ENCODE measurements at places on chromosomes 12 and 14.

- no peaks in the 10 kb centered on the region for H3K36me3 ChIP-seq
- no peak overlapping the region for H3K4me3 ChIP-seq
- H3K27ac ChIP-seq = no peak overlapping the region
- H3K27me3 ChIP-seq = no peaks in the 10 kb centered on the region
- H3K4me1 ChIP-seq = no peaks in the 10 kb centered on the region
Measured at GRCh38 chr12:96143392-96143791, 50.8 kb upstream of the ELK3 start.

DNA sequence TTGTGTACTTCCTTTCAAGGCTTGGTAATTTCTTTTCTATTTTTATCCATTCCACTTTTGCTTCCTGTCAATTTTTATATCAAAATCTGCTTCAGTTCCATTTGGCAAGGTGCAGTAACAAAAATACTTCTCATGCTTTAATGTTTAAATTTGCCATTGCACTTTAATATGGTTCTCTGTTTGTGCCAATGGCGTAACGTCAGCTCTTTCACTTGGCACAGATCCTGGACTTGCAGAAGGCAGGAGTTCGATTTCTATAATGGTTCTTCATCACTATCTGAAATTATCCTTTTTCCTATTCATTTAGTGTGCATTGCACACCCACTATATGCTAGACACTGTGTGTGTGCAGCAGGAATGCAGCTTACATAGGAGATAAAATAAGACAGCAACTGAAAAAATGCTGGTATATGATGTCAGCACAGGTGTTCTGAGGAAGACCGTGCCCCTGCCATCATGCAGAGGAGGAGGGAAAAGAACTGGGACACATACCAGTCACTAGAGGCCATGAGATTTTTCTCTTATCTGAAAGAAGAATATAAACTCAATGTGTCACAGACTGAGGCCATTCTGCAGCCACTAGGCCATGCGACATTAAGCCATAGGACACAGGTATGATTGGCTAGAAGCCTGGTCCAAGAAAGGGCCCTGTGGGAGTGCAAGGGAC is 298.2 kb downstream of the RPAP3 start:
- no peaks in the 10 kb centered on the region for H3K4me1 ChIP-seq
- DNase-seq = no peak
- no peak overlapping the region for H3K27ac ChIP-seq
- H3K4me3 ChIP-seq = no peak overlapping the region
- H3K36me3 ChIP-seq = no peaks in the 10 kb centered on the region

DNA sequence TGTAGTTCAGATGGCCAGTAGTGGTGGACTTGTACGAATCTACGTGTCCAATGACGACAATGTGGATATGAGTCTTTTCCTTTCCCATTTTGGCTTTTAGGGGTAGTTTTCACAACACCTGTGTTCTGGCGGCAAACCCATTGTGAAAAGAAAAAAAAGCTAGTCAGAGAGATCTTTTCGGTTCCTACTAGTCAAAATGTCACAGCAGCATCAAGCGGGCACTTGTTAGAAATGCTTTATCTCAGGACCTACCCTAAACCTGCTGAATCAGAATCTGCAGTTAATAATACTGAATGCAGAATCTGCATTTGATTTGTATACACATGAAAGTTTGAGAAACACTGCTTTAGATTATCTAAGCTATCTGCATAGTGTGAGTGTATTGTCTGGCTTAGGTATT is 18.3 kb downstream of the AEBP2 start:
- no peak overlapping the region for H3K4me3 ChIP-seq
- H3K27ac ChIP-seq = no peak overlapping the region
- H3K4me1 ChIP-seq = no peaks in the 10 kb centered on the region
- H3K27me3 ChIP-seq = no peaks in the 10 kb centered on the region

- no peak overlapping the region for H3K4me3 ChIP-seq
- DNase-seq = no peak
- peak overlapping the region; percentile 93 for H3K27ac ChIP-seq
Measured at GRCh38 chr12:49671031-49671765, 36.0 kb downstream of the FMNL3 start.

- no peak overlapping the region for H3K4me3 ChIP-seq
- H3K36me3 ChIP-seq = no peaks in the 10 kb centered on the region
- no peak for DNase-seq
Measured at GRCh38 chr14:32378284-32378683, 49.2 kb downstream of the AKAP6 start.

GRCh38 chr14:103746701-103747100 is 31.1 kb downstream of the ZFYVE21 start:
- no peak overlapping the region for H3K27ac ChIP-seq
- peaks cover 5% of the 10 kb centered on the region for H3K4me1 ChIP-seq
- DNase-seq = no peak
- H3K36me3 ChIP-seq = peaks cover 35% of the 10 kb centered on the region

DNA sequence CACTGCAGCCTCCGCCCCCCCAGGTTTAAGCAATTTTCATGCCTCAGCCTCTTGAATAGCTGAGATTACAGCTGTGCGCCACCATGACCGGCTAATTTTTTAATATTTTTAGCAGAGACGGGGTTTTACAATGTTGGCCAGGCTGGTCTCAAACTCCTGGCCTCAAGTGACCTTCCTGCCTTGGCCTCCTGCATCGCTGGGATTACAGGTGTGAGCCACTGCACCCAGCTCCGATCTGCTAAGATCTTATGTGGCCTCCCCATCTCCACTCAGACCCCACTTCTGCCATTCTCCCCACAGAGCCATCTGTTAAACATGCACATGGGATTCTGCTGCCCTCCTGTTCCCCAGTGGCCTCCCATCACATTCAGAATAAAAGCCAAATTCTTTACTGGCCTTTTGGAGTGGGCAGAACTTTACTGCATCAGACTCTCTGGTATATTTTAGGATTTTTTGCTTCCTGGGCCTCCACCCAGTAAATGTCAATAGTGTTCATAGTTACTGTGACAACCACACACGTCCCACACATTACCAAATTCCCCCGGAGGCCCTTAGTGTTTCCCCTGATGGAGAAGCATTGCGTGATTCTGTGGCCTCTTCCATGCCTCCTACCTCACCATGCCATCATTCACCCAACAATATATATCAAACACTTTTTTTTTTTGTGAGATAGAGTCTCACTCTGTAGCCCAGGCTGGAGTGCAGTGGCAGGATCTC is 96.3 kb downstream of the PTPN11 start:
- no peak for DNase-seq
- no peak overlapping the region for H3K27ac ChIP-seq
- no peaks in the 10 kb centered on the region for H3K4me1 ChIP-seq
- no peaks in the 10 kb centered on the region for H3K27me3 ChIP-seq

GRCh38 chr12:123513805-123514204 is 19.7 kb downstream of the RILPL1 start:
- peaks cover 67% of the 10 kb centered on the region for H3K36me3 ChIP-seq
- H3K27me3 ChIP-seq = no peaks in the 10 kb centered on the region
- no peak for DNase-seq
- no peak overlapping the region for H3K4me3 ChIP-seq
- no peaks in the 10 kb centered on the region for H3K4me1 ChIP-seq

DNA sequence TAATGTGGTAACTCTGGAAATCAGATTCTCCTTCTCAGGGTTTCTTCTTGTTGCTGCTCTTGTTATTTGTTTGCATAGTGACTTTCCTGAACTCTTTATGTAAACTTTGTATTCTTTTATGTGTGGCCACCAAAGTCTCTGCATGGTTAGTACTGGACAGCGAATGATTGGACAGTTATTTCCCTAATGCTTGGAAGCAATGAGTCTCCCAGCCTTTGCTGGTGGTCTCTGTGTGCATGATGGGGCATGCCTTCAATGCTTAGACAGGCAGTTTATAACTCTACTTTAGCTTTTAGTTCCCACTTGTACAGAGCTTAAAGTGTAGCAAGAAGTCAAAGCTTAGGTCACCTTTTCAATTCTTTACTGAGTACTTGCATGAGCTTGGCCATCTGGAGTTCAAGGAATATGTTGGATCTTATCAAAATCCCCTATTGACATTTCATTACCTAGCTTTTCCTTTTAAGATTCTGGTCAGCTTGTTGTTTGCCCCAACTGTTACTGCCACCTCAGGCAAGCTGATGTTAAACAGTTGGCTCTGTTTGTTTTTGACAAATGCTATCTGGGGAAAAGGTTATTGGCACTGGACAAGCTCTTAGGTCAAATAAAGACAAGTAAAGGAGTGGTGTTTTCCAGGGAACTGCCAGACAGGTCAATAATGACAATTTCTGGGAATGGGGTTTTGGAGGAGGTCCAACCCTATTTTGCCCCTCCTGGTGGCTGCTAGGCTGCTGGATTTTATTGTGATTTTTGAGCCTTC is 12.3 kb downstream of the CCDC91 start:
- no peaks in the 10 kb centered on the region for H3K4me1 ChIP-seq
- no peak overlapping the region for H3K27ac ChIP-seq
- H3K27me3 ChIP-seq = no peaks in the 10 kb centered on the region
- H3K4me3 ChIP-seq = no peak overlapping the region
- DNase-seq = no peak

GRCh38 chr12:121352682-121353018 is 439 bp upstream of the ANAPC5 start:
- no peaks in the 10 kb centered on the region for H3K27me3 ChIP-seq
- H3K27ac ChIP-seq = peak overlapping the region; percentile 93
- H3K4me3 ChIP-seq = peak overlapping the region; percentile 93

DNA sequence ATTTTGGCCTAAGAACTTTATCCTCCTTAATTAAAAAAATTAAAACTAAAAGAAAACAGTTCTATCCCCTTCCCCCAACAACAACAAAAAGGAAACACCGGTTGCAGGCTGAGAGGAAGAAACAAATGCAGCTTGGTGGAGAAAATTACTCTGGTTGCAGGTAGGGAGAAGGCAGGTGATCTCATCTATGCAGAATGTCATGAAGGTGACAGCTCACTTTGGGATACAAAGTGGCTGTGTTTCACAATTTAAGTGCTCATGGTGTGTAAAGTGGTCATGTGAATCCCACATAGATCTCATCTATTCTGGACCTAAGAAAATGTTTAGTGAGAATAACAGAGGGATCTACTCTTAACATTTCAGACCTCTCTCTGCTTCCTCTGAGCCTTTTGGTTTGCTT is 219.7 kb upstream of the PKP2 start:
- no peaks in the 10 kb centered on the region for H3K4me1 ChIP-seq
- H3K27me3 ChIP-seq = no peaks in the 10 kb centered on the region
- no peak overlapping the region for H3K4me3 ChIP-seq
- no peak overlapping the region for H3K27ac ChIP-seq

GRCh38 chr12:64653123-64653522 is 42.8 kb downstream of the RASSF3 start:
- H3K4me3 ChIP-seq = no peak overlapping the region
- H3K4me1 ChIP-seq = no peaks in the 10 kb centered on the region
- H3K27ac ChIP-seq = no peak overlapping the region
- no peaks in the 10 kb centered on the region for H3K27me3 ChIP-seq

DNA sequence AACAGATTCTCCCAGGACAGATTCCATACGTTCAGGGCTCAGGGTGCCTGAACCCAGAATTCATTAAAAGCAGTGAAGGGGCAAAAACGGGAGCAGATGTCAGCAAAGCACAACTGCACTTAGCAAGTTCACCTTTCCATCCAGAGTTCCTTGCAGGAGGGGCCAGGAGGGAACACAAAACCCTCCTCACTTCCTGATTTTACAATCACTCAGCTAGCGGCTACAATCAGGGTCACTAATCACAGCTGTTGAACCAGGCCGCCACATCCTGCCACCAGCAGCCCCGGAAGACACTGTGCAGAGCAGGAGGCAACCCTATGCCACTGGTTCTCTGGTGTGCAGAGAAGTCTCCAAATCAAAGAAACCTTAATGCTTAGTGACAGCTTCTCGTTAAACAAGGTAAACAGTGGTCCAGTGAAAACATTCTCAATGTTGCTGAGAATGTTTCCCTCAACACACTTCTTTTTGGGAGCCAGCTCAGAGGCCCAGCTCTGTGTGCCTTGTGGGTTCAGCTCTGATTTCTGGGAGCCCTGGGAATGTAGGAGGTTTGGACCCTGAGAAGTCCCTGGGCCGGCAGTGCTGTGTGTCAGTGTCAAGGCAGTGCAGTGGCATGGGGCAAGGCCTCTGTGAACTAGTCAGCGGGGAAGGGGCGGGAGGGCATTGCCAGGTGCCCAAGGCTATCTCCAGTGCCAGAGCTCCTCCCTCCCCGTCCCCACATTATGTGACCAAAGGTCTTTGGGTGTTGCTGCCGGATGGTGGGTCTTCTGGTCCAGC is 54.5 kb downstream of the VCPKMT start:
- peak overlapping the region; percentile 44 for H3K27ac ChIP-seq
- no peak overlapping the region for H3K4me3 ChIP-seq
- no peaks in the 10 kb centered on the region for H3K36me3 ChIP-seq

- no peaks in the 10 kb centered on the region for H3K27me3 ChIP-seq
- H3K36me3 ChIP-seq = peaks cover 19% of the 10 kb centered on the region
- H3K4me1 ChIP-seq = peaks cover 7% of the 10 kb centered on the region
- no peak for DNase-seq
- H3K27ac ChIP-seq = no peak overlapping the region
Measured at GRCh38 chr14:100850841-100851585, 25.1 kb downstream of the MEG3 start.

- H3K27me3 ChIP-seq = no peaks in the 10 kb centered on the region
- H3K4me1 ChIP-seq = no peaks in the 10 kb centered on the region
- DNase-seq = no peak
Measured at GRCh38 chr12:93609281-93610192, 37.1 kb downstream of the SOCS2 start.

DNA sequence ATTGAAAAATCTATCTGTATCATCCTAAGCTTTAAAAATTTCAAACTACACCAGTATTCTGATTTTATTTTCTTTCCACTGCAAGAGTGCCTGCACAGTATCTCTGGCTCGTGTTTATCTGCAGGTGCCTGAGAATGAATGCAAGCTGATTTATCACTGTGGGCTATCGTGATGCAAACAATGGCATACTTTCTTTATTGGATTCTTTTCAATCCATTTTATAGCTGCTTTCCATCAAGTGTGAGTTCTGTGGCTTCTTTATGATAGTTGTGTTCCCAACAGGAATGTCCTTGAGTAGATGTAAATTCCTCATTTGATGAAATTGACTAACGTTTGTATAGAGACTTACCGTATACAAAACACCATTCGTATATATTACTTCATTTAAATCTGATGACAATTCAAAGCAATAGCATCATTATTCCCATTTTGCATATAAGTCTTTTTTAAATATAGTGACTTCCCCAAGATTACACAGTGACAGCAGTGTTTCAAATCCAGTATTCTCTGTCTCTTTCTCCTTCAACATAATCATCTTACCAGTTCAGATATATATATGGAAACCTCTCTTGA is 160.3 kb upstream of the ABCD2 start:
- no peaks in the 10 kb centered on the region for H3K27me3 ChIP-seq
- no peak for DNase-seq
- H3K36me3 ChIP-seq = no peaks in the 10 kb centered on the region
- no peak overlapping the region for H3K4me3 ChIP-seq
